ENCODE measurements at places on chromosomes 5 and 9.

DNA sequence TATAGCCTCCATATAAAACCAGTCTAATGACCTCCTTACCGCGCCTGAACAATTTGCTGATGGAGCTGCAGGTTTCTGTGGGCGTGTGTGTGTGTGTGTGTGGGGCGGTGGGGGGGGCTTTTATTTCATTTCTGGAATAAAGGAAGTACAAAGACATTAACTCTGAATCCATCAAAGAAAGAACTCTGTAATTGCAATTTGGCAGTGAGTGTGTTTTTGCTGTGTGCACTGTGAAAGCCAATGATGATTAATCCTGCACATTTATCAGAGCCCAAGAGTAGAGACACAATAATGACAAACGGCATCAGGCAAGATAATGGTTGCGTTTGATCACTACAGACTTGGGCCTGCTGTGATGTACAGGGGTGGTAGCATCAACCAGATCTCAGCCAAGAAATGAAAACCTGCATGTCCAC is 29.3 kb upstream of the NDFIP1 start:
- DNase-seq, result no peak

GRCh38 chr9:125161284-125161918 is 18.1 kb upstream of the SCAI start:
- DNase-seq, result no peak

DNA sequence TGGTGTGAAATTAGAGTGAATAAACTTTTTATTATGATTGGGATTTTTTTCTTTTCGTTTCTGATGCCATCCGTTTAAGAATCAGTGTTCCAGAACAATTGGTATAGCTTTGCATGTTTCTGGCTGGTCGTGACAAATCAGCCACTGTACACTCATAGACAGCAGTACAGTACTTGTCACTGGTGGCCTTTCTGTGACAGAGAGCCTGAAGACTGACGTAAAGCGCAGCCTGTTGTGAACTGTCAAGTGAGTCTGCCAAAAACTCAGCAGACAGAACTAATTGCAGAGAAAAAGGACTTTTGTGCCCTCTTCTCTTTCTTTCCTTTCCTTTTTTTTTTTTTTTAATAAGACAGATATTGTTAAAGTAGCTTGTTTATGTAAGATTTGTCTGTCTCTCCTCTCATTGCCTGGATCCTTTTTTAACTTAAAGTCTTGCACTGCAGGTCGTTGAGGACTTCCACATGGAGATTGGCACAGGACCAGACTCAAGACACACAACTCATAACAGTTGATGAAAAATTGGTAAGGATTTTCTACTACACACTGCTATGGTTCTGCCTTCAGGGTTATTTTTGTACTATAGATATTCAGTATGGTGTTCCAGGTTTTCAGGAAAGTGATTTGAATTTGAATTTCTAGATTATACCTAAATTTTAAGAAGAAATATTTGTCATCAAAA is 42.7 kb downstream of the NDUFS4 start:
- peak; percentile 4 for DNase-seq

GRCh38 chr5:135950611-135951010 is 4.2 kb downstream of the LECT2 start:
- DNase-seq, result no peak

DNA sequence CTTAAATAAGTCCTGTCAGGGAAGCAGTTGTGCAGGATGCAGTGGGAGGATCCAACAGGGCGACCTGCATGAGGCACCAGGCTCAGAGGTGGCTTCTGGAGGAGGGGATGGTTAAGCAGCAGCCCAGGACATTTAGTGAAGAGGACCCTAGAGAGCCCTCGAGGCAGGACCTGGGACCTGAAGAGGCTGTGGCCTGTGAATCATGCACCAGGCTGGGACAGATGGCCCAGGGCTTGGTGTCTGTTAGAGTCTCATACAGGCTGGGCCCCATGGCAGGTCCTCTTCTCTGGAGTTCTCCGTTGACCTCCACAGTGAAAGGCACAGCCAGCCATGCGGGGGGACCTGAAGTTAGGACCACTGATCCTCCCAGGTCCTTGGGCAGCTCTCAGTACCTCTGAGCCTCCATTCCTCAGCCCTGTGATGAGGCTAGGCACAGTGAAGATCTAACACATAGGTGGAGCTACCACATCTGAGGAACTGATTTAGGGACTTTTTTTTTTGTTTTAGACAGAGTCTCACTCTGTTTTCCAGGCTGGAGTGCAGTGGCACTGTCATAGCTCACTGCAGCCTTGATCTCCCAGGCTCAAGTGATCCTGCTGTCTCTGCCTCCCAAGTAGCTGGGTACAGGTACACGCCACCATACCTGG is 60.8 kb upstream of the GARNL3 start:
- DNase-seq, result no peak

Measured in hippocampal formation (tissue), 2 donors.